Left kidney (tissue), 8 donors: ENCODE measurements at places on chromosomes 6 and 20. TPM values are rescaled to one million over a fixed set of nuclear protein-coding genes. Genes with fewer than 3 reads are reported as not detected.

GRCh38 chr6:106849120-106849519 is 125.4 kb downstream of the CD24 start:
- no peak for DNase-seq

- DNase-seq = peak; percentile 85
Observed at GRCh38 chr6:16206595-16207037, 31.8 kb upstream of the GMPR start.

- no peak for DNase-seq
Observed at GRCh38 chr6:3175715-3176402, 18.5 kb upstream of the TUBB2A start.

- peak; percentile 46 for DNase-seq
Observed at GRCh38 chr20:55928266-55928665, 77.1 kb downstream of the CBLN4 start.

- DNase-seq = no peak
Observed at GRCh38 chr20:9286501-9287461, 217.9 kb downstream of the PLCB4 start.

- no peak for DNase-seq
Observed at GRCh38 chr6:89024456-89024855, 56.1 kb upstream of the PNRC1 start.

- no peak for DNase-seq
Observed at GRCh38 chr20:19554666-19555065, 203.4 kb upstream of the RIN2 start.

- no peak for DNase-seq
Observed at GRCh38 chr6:157649311-157650260, 173.5 kb upstream of the SNX9 start.

GRCh38 chr6:135002974-135003703 is 51.5 kb downstream of the HBS1L start:
- DNase-seq = no peak

DNA sequence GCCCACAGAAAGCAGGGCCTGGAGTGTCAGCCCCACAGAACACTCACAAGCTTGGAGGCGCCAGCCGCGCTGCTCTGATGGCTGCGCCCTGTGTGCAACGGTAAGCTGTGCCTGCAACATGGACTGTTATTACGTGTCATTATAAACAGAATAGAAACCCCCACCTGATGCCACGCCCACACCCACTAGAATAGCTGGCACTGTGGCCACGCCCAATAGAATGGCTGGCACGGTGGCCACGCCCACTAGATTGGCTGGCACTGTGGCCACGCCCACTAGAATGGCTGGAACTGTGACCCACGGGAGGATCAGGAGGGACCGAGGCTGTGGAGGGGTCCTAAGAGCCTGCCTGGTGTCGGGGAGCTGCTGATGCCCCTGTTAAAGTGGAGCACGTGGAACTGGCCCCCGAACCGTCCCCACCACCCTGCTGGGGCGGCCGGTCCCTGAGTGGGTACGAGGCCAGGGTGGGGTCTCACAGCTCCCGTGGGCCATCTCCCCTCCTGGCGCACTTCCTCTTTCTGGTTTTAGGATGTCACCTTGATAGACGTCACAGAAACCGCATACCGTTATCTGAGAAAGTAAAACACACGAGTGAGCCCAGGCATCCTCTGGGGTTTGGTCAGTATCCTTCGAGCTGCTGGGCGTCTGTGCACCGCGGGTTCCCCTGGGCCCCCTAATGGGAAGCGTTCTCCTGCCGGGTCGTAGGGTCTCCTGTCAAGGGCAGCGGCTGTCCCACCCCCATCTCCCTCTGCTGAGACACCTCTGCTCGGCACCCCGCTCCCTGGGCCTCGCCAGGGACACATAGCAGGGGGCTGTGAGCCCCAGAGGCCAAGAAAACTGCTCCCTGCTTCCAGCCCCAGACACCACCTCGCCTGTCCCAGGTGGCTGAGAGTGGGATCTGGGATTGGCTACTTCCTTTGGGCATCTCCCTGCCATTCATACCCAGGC is 25.4 kb downstream of the SLC17A9 start:
- no peak for DNase-seq

- DNase-seq = no peak
Observed at GRCh38 chr6:152726313-152726712, 24.3 kb upstream of the VIP start.

DNA sequence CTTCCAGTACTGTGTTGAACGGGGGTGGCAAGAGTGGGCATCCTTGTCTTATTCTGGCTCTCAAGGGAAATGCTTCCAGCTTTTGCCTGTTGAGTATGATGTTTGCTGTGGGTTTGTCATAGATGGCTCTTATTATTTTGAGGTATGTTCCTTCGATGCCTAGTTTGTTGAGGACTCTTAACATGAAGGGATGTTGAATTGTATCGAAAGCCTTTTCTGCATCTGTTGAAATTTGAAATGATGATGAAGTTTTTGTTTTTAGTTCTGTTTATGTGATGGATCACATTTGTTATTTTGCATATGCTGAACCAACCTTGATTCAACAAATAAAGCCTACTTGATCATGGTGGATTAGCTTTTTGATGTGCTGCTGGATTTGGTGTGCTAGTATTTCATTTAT is 48.0 kb downstream of the RPRD1B start:
- DNase-seq = no peak

DNA sequence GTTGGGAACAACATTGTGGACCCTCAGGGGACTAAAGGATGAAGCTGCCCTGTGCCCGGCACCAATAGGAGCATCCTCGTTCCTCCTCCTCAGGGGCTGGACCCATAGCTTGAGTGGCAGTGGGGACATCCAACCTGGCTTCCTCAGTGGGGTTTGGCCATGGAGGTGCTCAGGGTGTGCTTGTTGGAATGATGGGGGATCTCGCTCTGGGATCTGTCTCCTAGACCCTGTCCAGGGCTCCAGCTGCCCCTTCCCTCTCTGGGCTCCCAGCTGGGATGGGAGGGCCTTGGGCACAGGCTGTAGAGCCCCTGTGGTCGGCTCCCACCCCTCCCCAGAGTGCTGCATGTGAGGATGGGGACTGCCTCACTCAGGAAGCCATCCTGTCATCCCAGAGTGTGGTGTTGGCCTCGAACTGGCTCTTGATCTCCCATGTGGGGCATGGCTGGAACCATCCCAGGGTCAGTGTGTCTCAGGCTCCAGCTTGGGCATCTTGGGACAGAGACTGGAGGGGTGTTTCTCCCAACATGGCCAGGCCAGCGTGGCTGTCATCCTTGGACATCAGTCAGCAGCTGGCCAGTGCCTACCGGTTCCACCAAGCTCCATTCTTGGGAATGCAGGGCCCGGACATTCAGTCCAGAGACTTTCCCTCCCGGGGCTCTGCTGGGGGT is 9.5 kb upstream of the MYT1 start:
- no peak for DNase-seq

DNA sequence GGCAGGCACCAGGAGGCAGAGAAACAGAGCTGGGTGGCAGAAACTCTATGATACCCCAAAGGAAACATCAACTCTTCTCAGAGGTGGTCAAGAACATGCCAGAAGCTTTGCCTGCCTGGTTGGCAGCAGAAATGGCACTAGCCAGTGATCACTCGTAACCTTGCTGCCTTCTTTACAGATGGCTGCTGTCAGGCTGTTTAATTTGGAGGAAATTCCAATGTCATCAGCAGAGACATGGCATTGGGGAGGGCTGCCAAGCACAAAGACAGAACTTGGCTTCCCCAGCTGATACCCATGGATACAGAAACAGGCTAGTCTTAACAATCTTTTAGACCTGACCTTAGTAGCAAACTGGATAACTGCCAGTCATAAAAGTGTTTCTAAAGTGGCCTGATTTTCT is 153.6 kb downstream of the GMPR start:
- DNase-seq = no peak

GRCh38 chr6:105967917-105968602 is 118.1 kb upstream of the PRDM1 start:
- DNase-seq = no peak

DNA sequence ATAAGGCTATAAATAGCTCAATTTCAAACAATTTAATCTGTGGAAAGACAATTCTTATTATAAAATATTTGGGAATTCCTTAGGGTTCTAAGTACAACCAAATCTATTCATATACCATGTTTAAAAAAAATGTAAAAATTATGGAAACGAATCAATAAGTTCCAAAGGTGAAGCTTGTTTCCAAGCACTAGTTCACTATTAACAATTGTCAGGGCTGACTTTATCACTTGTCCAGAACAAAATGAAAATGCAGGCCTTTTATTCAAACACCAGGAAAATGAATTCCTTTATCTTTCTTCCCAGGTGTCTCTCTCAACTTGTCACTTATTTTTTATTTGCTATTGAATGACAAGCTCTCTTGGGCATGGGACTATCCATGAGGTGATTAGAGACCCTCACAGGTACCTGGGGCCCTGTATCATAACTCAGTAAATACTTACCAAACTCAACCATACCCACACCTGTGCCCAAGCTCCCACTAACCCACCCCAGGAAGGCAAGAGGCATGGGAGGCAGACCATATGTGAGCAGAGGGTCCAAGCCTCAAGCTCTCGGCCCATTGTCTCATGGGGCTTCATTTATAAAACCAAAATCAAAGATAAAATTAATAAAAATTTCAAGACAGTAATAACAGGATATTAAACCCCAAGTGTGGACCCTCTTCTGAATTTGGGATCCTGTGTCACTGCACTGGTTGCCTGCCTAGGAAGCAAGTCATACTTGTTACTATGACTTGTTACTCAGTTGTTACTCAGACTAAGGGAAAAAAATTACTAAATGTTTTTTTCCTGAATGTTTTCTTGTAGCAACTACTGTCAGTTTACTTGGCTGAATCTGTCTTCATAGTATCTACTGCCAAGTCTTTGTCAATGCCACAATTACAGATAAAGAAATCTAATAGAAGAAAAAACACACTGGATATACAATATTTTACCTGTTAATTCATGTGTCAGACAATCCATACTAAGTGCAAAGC is 54.7 kb downstream of the PTPRK start:
- no peak for DNase-seq

DNA sequence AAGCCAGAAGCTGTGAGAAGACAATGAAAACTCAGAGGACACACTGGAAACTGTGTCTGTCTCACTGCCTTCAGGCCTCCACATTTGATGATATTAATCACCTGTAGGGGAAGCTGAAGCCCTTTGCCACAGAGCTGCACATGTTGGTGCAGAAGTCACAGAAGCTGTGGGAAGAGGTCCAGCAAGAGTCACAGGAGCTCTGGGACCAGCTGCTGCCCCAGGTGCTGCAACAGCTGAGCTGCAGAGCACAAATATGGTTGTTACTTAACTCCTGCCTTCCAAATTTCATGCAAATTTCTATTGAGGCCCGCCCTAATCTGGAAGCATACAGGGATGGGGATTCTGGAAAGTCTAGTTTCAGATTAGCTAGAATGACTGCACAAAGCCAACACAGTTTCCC is 169.3 kb downstream of the OGFRL1 start:
- no peak for DNase-seq

- DNase-seq = peak; percentile 34
Observed at GRCh38 chr6:139655783-139656705, 281.6 kb upstream of the CITED2 start.

DNA sequence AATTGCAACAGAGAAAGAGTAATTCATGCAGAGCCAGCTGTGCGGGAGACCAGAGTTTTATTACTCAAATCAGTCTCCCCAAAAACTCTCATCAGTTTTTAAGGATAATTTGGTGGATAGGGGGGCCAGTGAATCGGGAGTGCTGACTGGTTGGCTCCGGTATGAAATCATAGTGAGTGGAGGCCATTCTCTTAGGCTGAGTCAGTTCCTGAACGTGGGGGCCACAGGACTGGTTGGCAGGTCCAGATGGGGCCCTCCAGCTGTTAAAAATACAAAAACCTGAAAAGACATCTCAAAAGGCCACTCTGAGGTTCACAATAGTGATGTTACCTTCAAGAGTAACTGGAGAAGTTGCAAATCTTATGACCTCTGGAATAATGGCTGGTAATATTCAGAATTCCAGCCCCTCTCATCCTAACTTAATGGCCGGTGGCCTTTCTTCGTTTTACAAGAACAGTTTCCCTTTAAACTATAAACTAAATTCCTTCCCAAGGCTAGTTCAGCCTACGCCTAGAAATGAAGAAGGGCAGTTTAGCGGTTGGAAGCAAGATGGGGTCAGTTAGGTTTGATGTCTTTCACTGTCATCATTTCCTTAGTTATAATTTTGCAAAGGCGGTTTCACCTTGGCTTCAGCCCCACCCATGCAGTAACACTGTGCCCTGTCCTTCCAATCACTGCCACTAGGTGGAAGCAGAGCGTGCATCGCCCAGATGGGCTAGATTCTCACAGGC is 6.8 kb upstream of the MICA start:
- DNase-seq = peak; percentile 73

- DNase-seq = peak; percentile 39
Observed at GRCh38 chr6:137218473-137218916, 690 bp downstream of the IFNGR1 start.

DNA sequence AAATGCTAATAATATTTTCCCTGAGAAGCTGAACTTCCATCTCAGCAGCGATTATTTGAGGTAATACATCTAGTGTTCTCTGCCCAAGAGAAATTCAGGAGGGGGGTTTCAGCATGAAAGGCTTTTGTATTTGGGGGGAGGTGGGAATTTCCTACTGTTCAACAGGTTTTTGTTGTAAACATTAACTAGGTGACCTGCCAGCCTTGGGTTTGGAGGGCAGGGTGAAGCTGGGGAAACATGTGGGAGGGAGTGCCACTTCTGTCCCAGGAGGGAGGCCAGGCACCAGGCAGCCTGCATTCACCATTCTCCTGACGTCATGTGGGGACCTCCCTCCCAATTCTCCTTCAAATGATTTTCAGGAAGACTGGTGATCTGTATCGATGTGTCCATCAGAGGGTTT is 37.7 kb upstream of the PKHD1 start:
- peak; percentile 45 for DNase-seq

DNA sequence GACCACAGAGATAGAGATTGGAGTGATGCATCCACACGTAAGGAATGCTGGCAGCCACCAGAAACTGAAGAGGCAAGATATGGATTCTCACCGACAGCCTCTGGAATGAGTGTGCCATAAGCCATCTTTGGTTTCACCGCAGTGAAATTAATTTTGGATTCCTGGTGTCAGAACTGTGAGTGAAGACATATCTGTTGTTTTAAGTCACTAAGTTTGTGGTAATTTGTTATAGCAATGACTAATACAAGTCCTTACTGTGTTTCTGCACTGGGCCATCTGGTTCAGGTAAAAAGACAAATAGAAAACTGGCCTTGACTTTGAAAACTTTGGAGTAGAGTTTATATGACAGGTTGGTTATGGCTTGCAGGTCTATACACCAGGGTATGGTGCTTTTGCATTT is 261.9 kb downstream of the PHF3 start:
- DNase-seq = no peak

Gene RNF217
- 21.2 TPM for polyA plus RNA-seq

Gene SYS1
- polyA plus RNA-seq = 31.9 TPM

Gene WFDC2
- 164 TPM for polyA plus RNA-seq

Gene CYP24A1
- 2.9 TPM for polyA plus RNA-seq

Gene GPR6
- not detected for polyA plus RNA-seq

Gene HTR1E
- 0.55 TPM for polyA plus RNA-seq

Gene IYD
- 4.0 TPM for polyA plus RNA-seq

Gene CLIC5
- 209 TPM for polyA plus RNA-seq

Gene ZBTB46
- 16.7 TPM for polyA plus RNA-seq

Gene IRF4
- polyA plus RNA-seq = 0.18 TPM

Gene NKX2-2
- polyA plus RNA-seq = not detected

Gene PROKR2
- not detected for polyA plus RNA-seq

Gene ESR1
- 2.1 TPM for polyA plus RNA-seq

Gene HEY2
- 7.4 TPM for polyA plus RNA-seq

Gene ECT2L
- 0.55 TPM for polyA plus RNA-seq

Gene CYB5R4
- 9.8 TPM for polyA plus RNA-seq

Gene MCCD1
- 11.9 TPM for polyA plus RNA-seq

Gene TDRD6
- polyA plus RNA-seq = 3.2 TPM

Gene ABCF1
- 76.0 TPM for polyA plus RNA-seq
